Activated T-helper 1 cell treated with anti-CD3 and anti-CD28 coated beads, Interleukin-12 subunit alpha, Interleukin-12 subunit beta, Interleukin-2, Interleukin-4 antibody, amounts not matched to agents 30 ng/mL and 10 ng/mL and 1 ng/mL, durations not matched to agents 14 hours and 24 hours and 36 hours (primary cell): ENCODE measurements at places on chromosomes 1 and 21. TPM values are rescaled to one million over a fixed set of nuclear protein-coding genes. Genes with fewer than 3 reads are reported as not detected.

OR14K1 gene
- not detected in 2 replicates for total RNA-seq

KCNJ6 gene
- not detected in 2 replicates for total RNA-seq

ADAMTS4 gene
- total RNA-seq = 0.23 and 0.24 TPM in 2 replicates

PGLYRP4 gene
- not detected in 2 replicates for total RNA-seq

OR6K3 gene
- not detected in 2 replicates for total RNA-seq

IVL gene
- total RNA-seq = not detected in 2 replicates

SLC9C2 gene
- not detected in 2 replicates for total RNA-seq

KCNA2 gene
- 1.1 and 1.7 TPM in 2 replicates for total RNA-seq

SYT14 gene
- total RNA-seq = not detected in 2 replicates

FAM177B gene
- 0.49 TPM in 1 of 2 replicates, not detected in the other for total RNA-seq

PLPPR4 gene
- total RNA-seq = not detected in 2 replicates

CD34 gene
- total RNA-seq = not detected in 2 replicates

SELL gene
- 115 and 117 TPM in 2 replicates for total RNA-seq

LCE2C gene
- total RNA-seq = not detected in 2 replicates

WNT9A gene
- not detected in 2 replicates for total RNA-seq

KLF17 gene
- total RNA-seq = not detected in 2 replicates

MR1 gene
- 16.6 and 17.6 TPM in 2 replicates for total RNA-seq

RHBG gene
- total RNA-seq = not detected in 2 replicates

MROH9 gene
- total RNA-seq = not detected in 2 replicates

ST6GALNAC3 gene
- not detected in 2 replicates for total RNA-seq
